ENCODE measurements at places on chromosomes 5 and 9.

GRCh38 chr5:1548702-1549474 lies 25.1 kb upstream of the LPCAT1 start:
- H3K36me3 ChIP-seq: no peaks in the 10 kb centered on the region
- H3K4me3 ChIP-seq: no peak overlapping the region
- peaks cover 15% of the 10 kb centered on the region for H3K4me1 ChIP-seq
- no peak overlapping the region for H3K27ac ChIP-seq

DNA sequence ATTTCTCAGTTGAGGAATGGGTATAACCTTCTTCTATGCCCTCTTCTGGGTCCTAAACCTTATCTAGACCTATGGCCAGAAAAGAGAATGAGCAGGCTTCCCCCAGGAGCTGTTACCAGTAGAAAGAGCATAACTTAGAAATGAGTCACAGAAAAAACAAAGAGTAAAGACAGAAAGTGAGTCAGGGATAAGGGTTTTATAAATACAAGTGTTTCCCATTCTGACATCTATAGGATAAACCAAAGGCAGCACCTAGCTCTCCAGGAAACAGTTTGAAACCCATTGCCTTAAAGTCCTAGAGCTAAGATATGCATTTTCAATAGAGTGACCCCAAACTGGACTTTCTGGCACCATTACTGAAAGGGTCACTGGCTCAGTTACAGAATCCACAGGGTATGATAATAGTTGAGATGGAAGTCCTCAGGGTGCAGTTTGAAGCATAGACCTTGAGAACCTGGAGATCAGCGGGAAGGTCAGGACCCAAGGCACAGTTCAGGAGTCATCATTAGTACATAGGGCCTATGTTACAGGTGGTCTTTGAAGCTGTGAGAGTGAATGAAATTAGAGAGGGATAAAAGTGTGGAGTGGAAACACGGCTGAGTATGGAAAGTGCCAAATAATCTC lies 42.7 kb upstream of the LIFR start:
- H3K27ac ChIP-seq: no peak overlapping the region
- DNase-seq: no peak
- H3K36me3 ChIP-seq: no peaks in the 10 kb centered on the region

DNA sequence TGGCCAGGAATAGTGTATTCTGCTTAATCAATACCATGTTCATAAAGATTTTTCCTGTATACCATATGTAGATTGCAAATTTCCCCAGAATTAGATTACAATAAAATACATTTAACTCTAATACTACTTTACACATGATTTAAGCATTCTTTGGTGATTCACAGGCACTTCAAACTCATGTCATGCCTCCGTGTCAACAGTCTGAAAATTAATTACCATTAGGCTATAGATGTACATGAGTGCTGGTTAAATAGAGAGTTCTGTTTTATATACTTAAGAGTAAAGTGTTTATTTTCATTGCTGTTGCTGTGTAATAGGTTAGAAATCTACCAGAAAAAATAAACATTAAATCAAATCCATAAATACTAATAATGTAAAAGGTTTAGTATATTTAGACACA lies 159.8 kb downstream of the ZSWIM6 start:
- no peak for DNase-seq
- H3K36me3 ChIP-seq: no peaks in the 10 kb centered on the region
- no peaks in the 10 kb centered on the region for H3K27me3 ChIP-seq

- no peak overlapping the region for H3K4me3 ChIP-seq
- H3K4me1 ChIP-seq: no peaks in the 10 kb centered on the region
- DNase-seq: no peak
- H3K27me3 ChIP-seq: no peaks in the 10 kb centered on the region
- no peak overlapping the region for H3K27ac ChIP-seq
- no peaks in the 10 kb centered on the region for H3K36me3 ChIP-seq
Observed at GRCh38 chr5:39757131-39757530, 332.4 kb upstream of the DAB2 start.

- H3K27me3 ChIP-seq: no peaks in the 10 kb centered on the region
- no peaks in the 10 kb centered on the region for H3K4me1 ChIP-seq
- no peak overlapping the region for H3K27ac ChIP-seq
- H3K36me3 ChIP-seq: peaks cover 40% of the 10 kb centered on the region
Observed at GRCh38 chr9:36930941-36931340, 103.1 kb downstream of the PAX5 start.

GRCh38 chr5:171997011-171997410 lies 9.4 kb downstream of the FBXW11 start:
- no peak overlapping the region for H3K4me3 ChIP-seq
- H3K36me3 ChIP-seq: peaks cover 8% of the 10 kb centered on the region
- peaks cover 6% of the 10 kb centered on the region for H3K4me1 ChIP-seq
- H3K27me3 ChIP-seq: no peaks in the 10 kb centered on the region
- H3K27ac ChIP-seq: no peak overlapping the region

DNA sequence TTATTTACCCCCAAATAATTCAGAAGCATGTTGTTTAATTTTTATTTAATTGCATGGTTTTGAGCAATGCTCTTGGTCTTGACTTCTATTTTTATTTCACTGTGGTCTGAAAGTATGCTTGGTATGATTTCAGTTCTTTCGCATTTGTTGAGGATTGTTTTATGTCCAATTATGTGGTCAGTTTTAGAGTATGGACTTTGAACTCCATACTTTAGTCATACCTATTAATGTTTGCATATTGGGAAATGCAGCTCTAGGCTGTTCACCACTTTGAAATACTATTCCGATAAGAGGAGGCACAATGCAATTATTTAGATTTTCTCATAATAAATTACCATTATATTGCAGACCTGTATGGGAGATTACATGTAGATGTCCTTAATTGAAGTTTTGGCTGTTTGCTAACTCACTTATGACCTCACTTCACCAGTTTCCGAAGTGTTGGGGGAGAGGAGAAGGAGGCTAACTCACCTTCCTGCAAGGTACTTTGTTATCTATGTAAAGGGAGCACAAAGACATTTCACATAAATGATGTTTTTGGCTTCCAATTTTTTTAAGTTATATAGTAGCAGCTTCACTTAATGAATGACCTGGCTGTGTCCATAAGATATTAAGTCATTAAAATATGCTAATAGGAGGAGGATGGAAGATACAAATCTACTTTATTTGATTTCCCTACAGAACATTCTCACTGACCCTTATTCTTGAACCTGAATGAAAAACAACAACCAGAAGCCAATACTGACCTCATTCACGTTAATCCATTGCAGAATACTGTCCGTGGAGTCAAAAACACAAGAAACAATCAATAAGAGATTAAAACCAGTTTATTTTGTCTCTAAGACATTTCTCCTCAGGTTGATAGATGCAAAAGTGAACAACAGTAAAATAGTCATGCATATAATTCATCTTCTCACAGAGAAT lies 970.3 kb upstream of the ARRDC3 start:
- H3K27me3 ChIP-seq: no peaks in the 10 kb centered on the region
- H3K4me1 ChIP-seq: no peaks in the 10 kb centered on the region
- H3K27ac ChIP-seq: no peak overlapping the region
- no peak overlapping the region for H3K4me3 ChIP-seq
- no peaks in the 10 kb centered on the region for H3K36me3 ChIP-seq

DNA sequence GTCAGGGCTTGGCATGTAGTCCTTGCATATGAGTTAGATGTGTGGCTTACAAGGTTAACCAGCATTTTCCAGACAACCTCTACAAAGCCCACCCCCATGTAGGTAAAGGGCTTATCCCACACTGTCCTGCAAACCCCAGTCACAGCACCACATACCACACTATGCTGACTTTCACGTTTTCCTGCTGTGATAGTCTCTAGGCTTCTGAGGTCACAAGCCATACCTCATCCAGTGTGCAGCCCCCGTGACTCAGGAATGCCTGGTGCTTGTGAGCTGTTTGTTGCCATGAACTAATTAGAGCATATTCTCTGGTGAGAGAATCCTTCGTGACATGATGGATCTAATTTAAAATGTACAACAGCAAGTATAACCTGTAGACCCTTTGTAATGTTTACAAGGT lies 50.8 kb downstream of the ERAP1 start:
- DNase-seq: no peak
- H3K4me3 ChIP-seq: no peak overlapping the region
- H3K4me1 ChIP-seq: peaks cover 6% of the 10 kb centered on the region
- no peak overlapping the region for H3K27ac ChIP-seq

- H3K4me3 ChIP-seq: no peak overlapping the region
- no peaks in the 10 kb centered on the region for H3K27me3 ChIP-seq
- no peaks in the 10 kb centered on the region for H3K4me1 ChIP-seq
- no peak for DNase-seq
Observed at GRCh38 chr5:110463106-110463505, 263.4 kb downstream of the TMEM232 start.

DNA sequence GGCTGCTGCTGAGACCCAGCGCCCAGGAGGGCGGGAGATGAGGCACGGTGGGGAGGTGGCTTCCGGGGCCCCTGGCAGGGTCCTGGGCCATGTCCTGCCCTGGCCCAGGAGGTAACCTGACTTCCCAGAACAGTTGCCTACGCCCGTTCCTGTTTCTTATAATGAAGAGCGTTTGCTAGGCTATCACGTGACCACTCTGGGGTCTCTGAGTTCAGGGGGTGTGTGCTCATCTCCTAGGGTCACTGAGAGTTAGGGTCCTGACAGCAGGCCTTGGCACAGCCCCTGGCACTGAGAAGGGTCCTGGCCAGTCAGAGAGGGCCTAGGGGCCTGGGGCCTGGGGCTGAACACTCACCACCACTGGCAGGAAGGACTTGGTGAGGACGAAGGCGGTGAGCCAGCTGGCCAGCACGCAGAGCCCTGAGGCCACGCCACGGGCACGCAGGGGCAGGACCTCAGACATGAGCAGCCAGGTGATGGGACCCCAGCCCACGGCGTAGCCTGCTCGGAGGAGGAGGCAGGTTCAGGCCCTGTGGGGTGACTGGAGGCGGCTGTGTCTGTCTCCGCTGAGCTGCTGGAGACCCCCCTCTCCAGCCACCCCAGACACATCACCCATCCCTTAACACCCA lies 6.0 kb downstream of the SLC2A6 start:
- peaks cover 15% of the 10 kb centered on the region for H3K36me3 ChIP-seq
- no peak for DNase-seq
- H3K27ac ChIP-seq: no peak overlapping the region
- H3K4me1 ChIP-seq: peaks cover 3% of the 10 kb centered on the region
- H3K4me3 ChIP-seq: no peak overlapping the region

DNA sequence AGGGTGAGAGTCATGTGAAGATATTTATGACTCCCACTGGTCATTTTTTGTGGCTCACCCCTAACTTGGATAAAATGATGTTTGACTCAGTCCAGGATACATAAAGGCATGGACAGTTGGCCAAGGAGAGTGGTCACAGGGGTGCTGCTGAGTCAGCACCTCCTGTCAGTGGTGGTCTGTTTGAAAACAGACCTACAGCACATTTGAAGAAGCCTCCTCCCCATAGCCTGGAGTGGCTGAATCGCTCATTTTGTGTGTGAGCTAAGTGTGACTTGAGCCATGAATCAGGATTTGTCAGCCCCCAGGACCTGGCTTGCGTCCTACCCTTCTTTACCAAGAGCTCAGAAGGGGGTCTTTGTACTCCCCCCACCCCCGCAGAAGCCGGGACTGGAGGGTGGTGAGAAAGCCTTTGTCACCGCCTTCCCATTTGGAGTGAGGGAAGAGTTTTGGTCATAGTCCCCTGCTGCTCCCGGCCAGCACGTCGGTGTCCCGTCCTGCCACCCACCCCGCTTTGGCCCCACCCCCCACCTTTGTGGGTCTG lies 35.6 kb downstream of the TRIO start:
- H3K27me3 ChIP-seq: no peaks in the 10 kb centered on the region
- DNase-seq: peak; percentile 49
- no peak overlapping the region for H3K4me3 ChIP-seq
- peaks cover 30% of the 10 kb centered on the region for H3K4me1 ChIP-seq
- no peak overlapping the region for H3K27ac ChIP-seq

GRCh38 chr9:112647596-112647995 lies 70.3 kb downstream of the INIP start:
- H3K27me3 ChIP-seq: no peaks in the 10 kb centered on the region
- peaks cover 64% of the 10 kb centered on the region for H3K36me3 ChIP-seq
- H3K4me3 ChIP-seq: no peak overlapping the region
- DNase-seq: no peak

GRCh38 chr5:112635276-112635675 lies 102.4 kb upstream of the APC start:
- no peaks in the 10 kb centered on the region for H3K27me3 ChIP-seq
- no peaks in the 10 kb centered on the region for H3K36me3 ChIP-seq
- H3K4me1 ChIP-seq: peaks cover 2% of the 10 kb centered on the region
- no peak overlapping the region for H3K27ac ChIP-seq
- no peak overlapping the region for H3K4me3 ChIP-seq

GRCh38 chr9:128206916-128207910 lies 4.0 kb downstream of the DNM1 start:
- no peak overlapping the region for H3K27ac ChIP-seq
- H3K36me3 ChIP-seq: no peaks in the 10 kb centered on the region
- H3K4me3 ChIP-seq: no peak overlapping the region
- DNase-seq: no peak
- peaks cover 15% of the 10 kb centered on the region for H3K4me1 ChIP-seq
- no peaks in the 10 kb centered on the region for H3K27me3 ChIP-seq

DNA sequence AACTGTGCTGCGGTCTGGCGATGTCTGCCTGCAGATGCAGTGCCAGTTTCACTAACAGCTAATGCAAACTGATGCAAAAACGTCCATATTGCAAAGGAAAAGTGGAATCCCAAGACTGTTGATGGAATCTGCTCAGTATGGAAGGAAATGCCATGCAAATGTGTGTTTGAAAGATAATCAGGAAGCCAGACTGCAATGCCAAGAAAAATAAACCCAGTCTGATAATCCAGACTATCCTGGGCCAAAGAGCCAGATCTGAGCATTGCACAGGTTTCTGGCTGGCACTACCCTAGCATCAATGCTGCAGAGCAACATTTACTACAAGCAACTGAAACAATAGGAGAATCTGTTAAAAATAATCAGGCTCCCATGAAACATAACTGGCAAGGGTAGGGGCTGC lies 130.3 kb downstream of the FSTL4 start:
- no peaks in the 10 kb centered on the region for H3K36me3 ChIP-seq
- no peaks in the 10 kb centered on the region for H3K27me3 ChIP-seq
- DNase-seq: no peak
- no peak overlapping the region for H3K4me3 ChIP-seq

GRCh38 chr5:151480384-151481293 lies 33.2 kb downstream of the SLC36A1 start:
- no peaks in the 10 kb centered on the region for H3K27me3 ChIP-seq
- peaks cover 17% of the 10 kb centered on the region for H3K4me1 ChIP-seq
- H3K27ac ChIP-seq: no peak overlapping the region

- no peak overlapping the region for H3K4me3 ChIP-seq
- H3K4me1 ChIP-seq: no peaks in the 10 kb centered on the region
- no peak overlapping the region for H3K27ac ChIP-seq
- no peak for DNase-seq
- no peaks in the 10 kb centered on the region for H3K27me3 ChIP-seq
Observed at GRCh38 chr5:106545325-106545724, 1125.4 kb downstream of the EFNA5 start.

All from neuronal stem cell (in vitro differentiated cells).